Stimulated activated CD4-positive, alpha-beta T cell treated with anti-CD3 and anti-CD28 coated beads, Interleukin-4, amount 100 ng/mL, for 4 hours (primary cell): ENCODE measurements at places on chromosomes 2 and 18.

- DNase-seq: no peak
Measured at GRCh38 chr18:74531043-74531442, 3.3 kb upstream of the CNDP1 start.

DNA sequence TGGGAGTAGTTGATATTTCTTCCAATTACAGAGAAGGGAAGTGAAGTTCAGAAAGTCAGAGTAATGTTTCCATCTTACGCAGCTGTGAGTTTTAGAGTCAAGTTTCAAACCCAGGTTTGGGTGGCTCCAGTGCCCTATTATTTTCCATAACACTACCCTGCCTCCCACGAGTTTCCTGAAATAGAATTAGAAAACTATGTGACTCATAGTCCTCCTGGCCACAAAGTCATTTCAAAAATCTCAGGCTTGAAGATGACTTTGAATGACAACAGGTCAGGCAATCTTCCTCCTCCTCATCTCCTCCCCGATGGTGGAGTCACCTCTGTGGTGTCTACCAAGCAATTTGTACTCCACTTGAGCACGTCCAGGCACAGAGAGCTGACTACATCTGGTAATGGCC is 212.3 kb upstream of the TRIB2 start:
- no peak for DNase-seq

DNA sequence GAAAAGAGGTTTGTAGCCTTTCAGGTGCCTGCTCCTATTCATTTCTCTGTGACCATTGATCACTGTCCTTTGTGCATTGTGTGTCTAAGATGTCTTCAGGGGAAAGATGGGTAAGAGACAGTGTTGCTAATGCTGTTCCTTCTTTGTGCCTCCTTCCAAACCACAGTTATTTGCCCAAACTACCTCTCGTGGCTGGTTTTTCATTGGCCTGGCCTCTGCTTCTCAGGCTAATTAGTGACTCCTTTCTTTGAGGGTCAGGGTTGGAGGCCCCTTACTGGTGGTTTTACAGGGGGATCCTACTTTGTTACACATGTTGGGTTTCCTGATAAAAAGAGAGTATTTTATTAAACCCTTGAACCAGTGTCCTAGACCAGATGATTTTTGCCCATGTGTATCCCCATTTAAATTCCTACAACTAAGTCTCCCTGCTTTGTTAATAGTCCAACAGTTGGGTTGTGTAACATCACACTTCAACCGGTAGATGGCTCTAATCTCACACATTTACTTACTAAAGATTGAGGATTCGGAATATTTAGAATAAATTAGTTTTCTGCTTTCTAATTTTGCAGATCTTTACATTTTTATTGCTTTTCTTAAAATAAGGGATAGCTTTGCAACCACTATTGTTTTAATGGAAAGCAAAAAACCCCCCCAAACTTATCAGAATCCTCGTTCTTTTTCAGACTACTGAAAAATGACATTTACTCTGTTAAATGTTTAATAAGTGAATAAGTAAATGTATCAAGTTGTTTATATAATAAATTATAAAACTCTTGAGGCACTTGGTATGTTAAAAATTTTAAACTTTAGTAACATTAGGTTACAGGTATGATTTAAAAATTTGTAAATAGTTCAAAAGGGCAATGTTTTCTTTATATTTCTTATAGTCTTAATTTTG is 2.4 kb downstream of the MARS2 start:
- DNase-seq: no peak

GRCh38 chr2:43105586-43106558 is 120.5 kb downstream of the ZFP36L2 start:
- no peak for DNase-seq

- no peak for DNase-seq
Measured at GRCh38 chr2:56709181-56709580, 525.4 kb downstream of the CCDC85A start.

GRCh38 chr18:10403708-10404107 is 50.7 kb upstream of the APCDD1 start:
- no peak for DNase-seq

DNA sequence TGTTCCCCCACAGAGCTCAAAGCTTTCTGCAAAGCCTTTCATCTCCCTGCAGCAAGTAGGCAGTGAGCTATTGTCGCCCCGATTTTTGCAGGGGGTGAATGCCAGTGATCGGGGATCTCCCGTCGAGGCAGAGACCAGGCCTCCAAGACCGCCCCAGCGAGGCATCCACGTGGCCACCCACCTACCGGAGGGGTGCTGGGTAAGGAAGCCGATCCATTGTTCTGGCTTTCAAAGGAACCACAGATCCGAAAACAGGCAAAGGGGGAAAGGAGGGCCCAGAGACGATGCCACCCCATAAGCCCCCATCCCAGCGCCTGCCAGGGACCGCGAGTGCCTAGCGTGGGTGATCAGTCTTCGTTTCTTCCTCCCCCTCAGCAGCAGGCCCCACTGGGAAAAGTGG is 2.4 kb downstream of the ADRA2B start:
- no peak for DNase-seq
